PC-9 (cell line): ENCODE measurements at places on chromosomes 2 and 18. TPM values are rescaled to one million over a fixed set of nuclear protein-coding genes. Genes with fewer than 3 reads are reported as not detected.

Gene FEZ2
- 33.9 and 36.1 TPM in 2 replicates for total RNA-seq

- no peak overlapping the region for H3K4me3 ChIP-seq
- H3K27ac ChIP-seq: no peak overlapping the region
- DNase-seq: no peak
- H3K27me3 ChIP-seq: no peaks in the 10 kb centered on the region
- H3K4me1 ChIP-seq: no peaks in the 10 kb centered on the region
- H3K36me3 ChIP-seq: no peaks in the 10 kb centered on the region
These were observed 118.9 kb upstream of the ARL4C start for GRCh38 chr2:234615643-234616356.

DNA sequence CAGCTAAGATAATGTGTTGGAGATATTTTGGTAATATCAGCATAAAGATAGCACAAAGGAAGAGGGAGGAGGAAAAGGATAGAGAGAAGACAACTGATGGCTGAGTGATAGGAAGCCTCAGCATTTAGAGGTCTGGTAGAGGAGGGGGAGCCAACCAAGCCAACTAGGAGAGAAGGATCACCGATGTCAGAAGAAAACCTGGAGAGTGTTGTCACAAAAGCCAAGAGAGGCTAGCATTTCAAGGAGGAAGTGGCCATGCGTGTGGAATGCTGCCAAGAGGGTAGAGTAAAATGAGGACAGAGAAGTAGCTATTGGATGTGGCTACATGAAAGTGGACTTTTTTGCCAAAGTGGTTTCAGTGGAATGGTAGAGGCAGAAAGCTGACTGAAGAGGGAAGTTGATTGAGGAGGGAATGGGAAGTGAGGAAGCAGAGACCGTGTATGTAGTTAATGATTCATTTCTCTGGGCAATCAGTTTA lies 34.3 kb downstream of the LCLAT1 start:
- H3K36me3 ChIP-seq: no peaks in the 10 kb centered on the region
- DNase-seq: no peak
- H3K4me3 ChIP-seq: no peak overlapping the region
- no peak overlapping the region for H3K27ac ChIP-seq
- H3K4me1 ChIP-seq: no peaks in the 10 kb centered on the region

Gene EVA1A
- 10.8 and 18.2 TPM in 2 replicates for total RNA-seq

GRCh38 chr2:51014759-51015158 lies 17.2 kb downstream of the NRXN1 start:
- no peak for DNase-seq
- H3K4me3 ChIP-seq: no peak overlapping the region
- no peaks in the 10 kb centered on the region for H3K4me1 ChIP-seq
- no peaks in the 10 kb centered on the region for H3K36me3 ChIP-seq

Gene FABP1
- not detected in 2 replicates for total RNA-seq

GRCh38 chr18:29853126-29853525 lies 1189.4 kb downstream of the DSC3 start:
- no peaks in the 10 kb centered on the region for H3K27me3 ChIP-seq
- no peaks in the 10 kb centered on the region for H3K36me3 ChIP-seq
- no peak overlapping the region for H3K4me3 ChIP-seq
- DNase-seq: no peak
- no peak overlapping the region for H3K27ac ChIP-seq
- no peaks in the 10 kb centered on the region for H3K4me1 ChIP-seq

Gene R3HDM1
- total RNA-seq: 24.1 and 36.7 TPM in 2 replicates

GRCh38 chr18:532018-532417 lies 31.5 kb upstream of the COLEC12 start:
- DNase-seq: no peak
- no peak overlapping the region for H3K4me3 ChIP-seq
- no peaks in the 10 kb centered on the region for H3K4me1 ChIP-seq
- H3K36me3 ChIP-seq: no peaks in the 10 kb centered on the region
- peaks cover 44% of the 10 kb centered on the region for H3K27me3 ChIP-seq
- H3K27ac ChIP-seq: no peak overlapping the region
